ENCODE measurements at places on chromosomes 11 and 22.

DNA sequence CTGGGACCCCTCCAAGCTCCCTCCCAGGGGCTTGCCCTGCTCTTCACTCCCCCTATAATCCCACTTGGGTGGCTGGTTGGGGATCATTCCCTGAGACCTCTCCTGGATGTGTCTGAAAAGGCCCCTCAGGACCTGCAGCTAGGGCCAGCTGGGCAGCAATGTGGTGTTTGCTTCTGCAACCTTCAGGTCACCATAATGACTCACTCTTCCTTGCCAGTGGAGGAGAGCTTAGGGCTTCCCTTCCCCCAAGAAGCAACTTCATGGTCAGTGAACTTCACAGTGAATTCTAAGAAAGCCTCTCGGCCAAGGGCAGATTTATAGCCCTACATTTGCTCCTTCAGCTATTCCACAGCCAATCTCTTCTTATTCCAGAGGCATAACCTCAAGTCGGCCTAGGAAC, 45.1 kb upstream of the TSPAN18 start:
- DNase-seq: no peak

GRCh38 chr11:62260261-62260953, 9.6 kb upstream of the SCGB2A2 start:
- no peak for DNase-seq

DNA sequence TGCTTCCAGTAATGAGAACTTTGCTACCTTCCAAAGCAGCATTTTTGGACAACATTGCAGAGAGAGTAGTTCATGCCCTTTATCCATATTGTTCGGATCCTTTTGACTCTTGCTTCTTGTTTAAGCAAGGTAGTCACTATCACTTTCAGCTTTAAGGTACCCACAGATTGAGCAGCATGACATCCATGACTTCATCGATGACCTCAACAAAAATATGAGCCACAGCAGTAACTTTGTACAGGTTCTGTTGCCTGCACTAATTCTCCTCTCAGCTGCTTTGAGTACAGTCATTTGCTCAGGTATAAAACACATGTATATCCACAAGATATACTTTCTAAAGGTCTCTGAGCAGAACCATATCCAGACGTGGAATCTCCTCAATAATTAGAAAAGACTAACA, 546.3 kb downstream of the SOX6 start:
- no peak for DNase-seq

DNA sequence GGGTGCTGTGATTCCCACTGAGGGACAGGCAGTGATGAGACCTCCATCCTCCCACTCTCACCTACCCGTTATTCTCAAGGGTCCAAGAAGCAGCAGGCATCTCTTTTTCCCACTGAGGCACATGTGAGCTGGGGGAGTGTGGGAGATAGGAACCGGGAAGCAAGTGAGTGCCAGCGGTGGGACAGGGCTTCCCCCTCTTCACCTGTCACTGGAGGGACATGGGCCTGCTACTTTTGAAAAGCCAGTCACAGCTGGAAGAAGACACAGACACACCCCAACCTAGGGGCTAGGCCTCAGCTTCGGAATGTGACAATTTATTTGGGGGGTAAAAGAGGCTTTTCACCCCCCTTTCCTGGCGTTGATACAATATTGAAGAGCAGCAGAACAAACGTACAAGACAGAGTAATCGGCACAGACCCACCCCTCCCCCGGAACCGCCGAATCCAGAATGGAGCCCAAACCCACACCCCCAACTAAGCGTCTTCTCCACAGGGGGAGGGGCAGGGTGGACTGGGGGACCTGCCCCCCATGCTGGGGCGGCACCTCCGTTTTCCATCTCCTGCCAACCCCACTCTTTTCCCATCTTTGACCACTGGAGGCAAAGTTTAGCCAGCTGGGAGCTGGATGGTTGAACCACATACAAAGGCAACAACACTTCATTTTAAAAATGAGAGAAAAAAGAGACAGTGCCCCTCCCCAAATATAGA, 10.7 kb downstream of the CBX6 start:
- DNase-seq: no peak

GRCh38 chr11:118522571-118523072, 4.7 kb upstream of the TTC36 start:
- DNase-seq: no peak

DNA sequence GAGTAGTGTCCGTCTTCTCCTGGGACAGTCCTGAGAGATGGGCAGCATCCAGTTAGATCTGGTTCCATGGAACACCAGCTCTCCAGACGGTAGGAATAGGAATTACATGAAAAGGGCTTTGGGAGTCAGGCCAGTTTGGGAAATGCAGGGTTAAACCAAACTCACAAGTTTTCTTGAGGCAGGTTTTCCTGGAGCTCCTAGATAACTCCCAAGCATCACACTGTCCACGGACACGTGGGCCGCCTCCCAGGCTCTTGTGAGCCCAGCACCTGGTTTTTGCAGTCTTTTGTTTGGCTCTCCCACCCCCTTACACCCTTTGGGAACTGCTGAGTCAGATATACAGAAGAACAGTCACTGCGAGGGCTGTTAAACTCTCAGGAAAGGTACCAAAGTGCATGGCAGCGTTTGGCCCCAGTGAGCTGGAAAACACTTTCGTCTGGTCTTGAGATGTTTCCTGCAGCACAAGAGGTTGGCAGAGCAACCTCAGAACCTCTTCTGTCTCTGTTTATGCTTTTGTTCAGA, 90.0 kb downstream of the BCR start:
- peak; percentile 55 for DNase-seq

GRCh38 chr22:35959121-35959800, 69.4 kb downstream of the RBFOX2 start:
- DNase-seq: no peak

GRCh38 chr11:2662024-2662312, 37.8 kb downstream of the KCNQ1OT1 start:
- no peak for DNase-seq

DNA sequence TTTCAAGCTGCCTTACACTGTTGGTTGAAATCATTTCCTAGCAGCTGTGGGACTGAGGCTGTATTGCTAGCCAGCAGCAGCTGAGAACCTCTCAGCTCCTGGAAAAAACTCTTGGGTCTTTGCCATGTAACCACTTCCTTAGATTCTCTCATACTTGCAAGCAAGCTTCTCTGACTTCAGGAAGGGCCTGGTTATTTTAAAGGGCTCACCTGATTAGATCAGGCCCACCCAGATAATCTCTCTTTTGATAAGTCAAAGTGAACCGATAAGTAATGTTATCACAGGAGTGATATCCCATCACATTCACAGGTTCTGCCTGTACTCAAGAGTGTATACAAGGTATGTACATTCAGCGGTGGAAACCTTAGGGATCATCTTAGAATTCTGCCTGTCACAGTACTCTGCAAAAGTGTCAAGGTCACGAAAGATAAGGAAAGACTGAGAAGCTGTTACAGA, 7.4 kb upstream of the CLPB start:
- no peak for DNase-seq

DNA sequence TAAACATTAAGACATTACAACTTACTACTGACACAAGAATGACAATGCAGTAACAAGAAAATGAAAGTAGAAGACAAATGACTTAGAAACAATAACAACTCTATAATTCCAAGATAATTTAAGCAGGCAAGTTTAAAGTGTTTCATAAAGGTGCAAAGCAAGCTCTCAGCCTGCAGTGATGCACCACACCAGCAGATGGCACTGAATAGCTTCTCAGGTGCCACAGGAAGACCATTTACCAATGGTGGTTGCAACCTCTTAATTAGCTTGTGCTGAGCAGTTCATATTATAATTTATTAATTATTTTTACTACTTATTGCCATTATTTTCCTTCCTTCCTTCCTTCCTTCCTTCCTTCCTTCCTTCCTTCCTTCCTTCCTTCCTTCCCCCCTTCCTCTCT, 60.6 kb downstream of the NXPE2 start:
- DNase-seq: peak; percentile 70
